Activated CD8-positive, alpha-beta memory T cell treated with anti-CD3 and anti-CD28 coated beads for 1 hour (primary cell): ENCODE measurements at places on chromosomes 7 and 10.

DNA sequence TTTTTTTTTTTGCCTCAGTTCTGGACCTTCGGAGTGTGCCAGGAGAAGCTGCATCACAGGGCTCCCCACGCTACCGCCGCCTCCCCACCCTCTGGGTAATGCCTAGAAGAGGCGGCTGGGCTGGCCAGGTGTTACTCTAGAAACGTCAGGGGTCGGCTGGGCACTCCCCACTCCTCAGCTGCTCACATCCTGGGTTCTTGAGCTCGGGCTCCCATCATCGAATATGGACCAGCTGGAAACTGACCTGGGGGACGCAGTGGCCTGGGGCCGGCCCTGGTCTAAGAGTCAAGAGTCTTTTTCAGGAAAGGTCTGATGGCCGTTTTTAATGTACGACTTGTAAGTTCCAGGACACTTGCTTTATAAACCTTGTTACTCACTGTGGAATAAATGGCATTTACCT lies 326.5 kb downstream of the WDR37 start:
- DNase-seq = no peak

GRCh38 chr7:132825222-132825621 lies 249.0 kb upstream of the PLXNA4 start:
- DNase-seq = no peak

- DNase-seq = no peak
These were observed 33.3 kb upstream of the PON1 start for GRCh38 chr7:95357623-95358022.

GRCh38 chr10:121559326-121560026 lies 38.8 kb downstream of the FGFR2 start:
- no peak for DNase-seq

GRCh38 chr7:43729214-43729923 lies at the start of gene COA1:
TSS of gene COA1 (minus strand) at chr7:43729523. CDS start at chr7:43648614, 80,909 bp downstream.
- peak; percentile 66 for DNase-seq
